ENCODE measurements at places on chromosomes 16 and 17.

DNA sequence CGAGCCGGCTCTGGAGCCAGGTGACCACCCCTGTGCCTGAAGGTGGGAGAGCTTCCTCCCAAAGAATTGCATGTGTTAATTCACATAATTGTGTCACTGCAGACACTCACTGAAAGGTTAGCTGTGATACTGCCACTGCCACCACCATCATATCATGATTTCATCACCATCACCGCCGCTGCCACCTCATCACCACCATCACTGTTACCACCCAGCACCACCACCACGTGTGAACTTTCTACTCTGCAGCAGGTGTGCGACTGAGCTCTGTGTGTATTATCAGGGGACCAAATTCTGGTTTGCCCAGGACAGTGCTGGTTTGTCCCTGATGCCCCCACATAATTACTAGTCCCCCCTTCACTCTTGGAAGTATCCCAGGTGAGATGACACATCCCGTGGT lies 15.2 kb downstream of the BCAR1 start:
- no peak for DNase-seq

- DNase-seq: no peak
Observed at GRCh38 chr16:58049232-58050185, 24.0 kb downstream of the MMP15 start.

DNA sequence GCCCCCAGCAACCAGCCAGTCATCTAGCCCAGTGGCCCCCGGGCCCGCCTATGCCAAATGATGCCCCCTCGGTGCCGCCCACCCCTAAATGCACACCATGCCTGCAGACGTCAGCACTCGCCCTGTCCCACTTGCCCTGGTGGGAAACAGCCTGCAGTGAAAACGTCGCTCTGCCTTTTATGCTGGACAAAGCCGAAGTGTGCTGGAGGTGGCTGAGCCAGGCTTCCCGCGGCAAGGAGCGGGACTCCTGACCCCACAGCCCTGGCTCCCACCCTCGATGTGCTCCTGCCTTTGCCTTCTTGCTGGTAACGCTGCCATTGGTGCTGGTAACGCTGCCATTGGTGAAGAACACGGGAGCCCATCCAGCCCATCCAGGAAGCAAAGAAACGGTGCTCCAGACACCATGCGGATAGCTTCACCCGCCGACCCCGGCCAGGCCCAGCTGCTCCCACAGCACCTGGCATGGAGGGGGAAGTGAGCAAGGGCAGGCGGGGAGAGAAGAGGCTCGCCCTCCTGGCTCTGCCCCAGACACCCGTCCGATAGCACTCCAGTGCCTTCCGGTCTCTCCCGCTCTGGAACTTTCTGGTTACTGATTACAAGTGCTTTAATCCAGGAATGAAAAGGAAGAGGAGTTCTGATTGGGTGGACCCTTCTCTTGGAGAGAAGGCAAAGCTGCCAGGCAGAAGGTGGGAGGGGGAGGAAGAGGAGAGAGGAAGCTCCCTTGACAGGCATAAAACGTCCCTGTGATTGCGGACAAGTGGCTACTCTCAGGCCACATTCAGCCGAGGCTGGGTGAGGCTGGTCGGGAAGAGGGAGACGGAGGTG lies 4.0 kb upstream of the BAIAP2 start:
- no peak for DNase-seq

DNA sequence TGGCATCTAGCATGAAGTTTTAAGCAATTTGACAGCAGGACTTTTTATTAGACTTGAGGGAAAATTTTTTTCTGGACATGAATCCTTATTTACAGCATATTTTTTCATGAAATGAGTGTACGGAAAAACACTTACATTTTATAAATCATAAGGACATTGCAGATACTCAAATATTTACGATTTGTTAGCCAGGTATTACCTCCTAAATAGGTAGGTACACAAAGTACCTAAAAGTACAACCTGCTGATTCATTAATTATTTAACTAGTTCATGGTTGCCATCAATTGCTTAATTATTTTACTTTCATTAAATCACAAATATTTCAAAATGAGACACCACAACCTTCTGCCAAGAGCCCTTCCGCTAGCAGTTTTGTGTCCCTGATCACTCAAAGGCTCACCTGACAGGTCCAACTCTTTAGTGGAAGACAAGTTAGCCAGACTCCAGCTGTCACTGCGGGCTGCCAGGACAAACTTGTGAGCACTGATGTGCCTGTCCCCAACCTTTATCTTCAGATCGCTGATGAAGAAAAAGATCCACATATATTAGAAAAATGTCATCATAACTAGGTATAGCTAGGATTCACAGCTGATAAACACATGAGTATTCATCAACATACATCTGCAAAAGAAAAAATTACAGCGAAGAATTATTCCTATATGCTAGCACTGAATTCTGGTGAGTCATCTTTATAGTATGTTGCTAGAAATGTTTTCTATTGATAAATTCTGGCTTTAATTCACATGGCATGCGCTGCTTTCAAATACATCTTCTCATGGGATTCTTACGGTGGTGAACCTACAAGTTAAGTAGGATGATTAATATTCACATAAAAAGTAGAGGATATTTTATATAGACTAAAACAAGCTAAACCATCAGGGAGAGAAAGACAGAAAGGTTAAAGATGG lies 28.2 kb downstream of the ANKFY1 start:
- no peak for DNase-seq

GRCh38 chr17:32772453-32773025 lies 104.4 kb downstream of the MYO1D start:
- DNase-seq: no peak

DNA sequence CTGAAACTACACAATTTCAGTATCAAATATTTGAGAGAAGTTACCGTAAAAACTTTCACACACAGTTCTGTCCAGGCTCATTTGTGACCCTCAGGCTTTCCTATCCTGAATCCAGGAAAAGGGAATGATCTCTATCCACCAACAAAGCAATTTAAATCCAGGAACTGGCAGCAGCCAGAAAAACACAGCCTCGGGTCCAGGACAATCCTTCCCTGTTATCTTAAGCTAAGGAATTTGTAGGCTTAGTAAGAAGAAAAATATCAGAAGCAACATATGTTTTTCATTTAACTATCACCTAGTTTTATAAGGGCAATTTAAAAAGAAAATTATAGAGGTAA lies 47.1 kb downstream of the TEX2 start:
- DNase-seq: no peak

DNA sequence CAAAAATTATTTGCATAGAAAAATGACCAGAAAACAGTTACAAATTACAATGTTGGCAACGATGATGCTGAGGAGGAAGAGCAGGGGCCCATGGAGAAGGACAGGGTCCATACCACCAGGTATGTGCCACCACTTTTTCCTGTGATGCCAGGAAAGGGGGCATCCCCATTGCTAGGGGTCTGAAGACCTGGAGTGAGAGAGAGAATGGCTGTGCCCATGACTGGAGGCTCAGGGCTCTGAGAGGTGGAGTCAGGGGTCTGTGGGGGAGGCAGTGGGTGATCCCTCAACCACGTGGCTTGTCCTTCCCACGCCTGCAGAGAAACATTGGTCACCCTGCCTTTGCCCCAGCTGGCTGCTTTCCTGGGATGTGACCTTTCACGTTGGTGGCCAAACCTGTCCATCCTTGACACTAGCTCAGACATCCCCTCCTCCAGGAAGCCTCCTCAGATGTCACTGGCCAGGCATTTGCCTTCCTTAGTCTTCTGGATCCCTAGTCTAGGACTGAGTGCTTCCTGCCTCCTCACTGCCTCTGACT lies 51.4 kb downstream of the SOCS1 start:
- DNase-seq: no peak

GRCh38 chr17:70945386-70945785 lies 776.1 kb downstream of the KCNJ2 start:
- DNase-seq: no peak

- no peak for DNase-seq
Observed at GRCh38 chr17:70891306-70891705, 722.0 kb downstream of the KCNJ2 start.

DNA sequence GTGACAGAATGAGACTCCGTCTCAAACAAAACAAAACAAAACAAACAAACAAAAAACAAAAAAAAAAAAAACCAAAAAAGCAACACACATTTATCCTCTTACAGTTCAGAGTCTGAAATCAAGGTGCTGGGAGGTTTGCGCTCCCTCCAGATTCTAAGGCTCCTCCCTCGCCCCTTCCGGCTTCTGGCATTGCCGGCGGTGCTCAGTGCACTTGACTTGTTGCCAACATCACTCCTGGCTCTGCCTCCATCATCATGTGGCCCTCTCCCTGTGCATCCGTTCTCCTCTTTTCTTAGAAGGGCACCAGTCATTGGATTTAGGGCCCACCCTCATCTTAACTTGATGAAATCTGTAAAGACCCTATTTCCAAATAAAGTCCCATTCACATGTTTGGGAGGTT lies 73.8 kb downstream of the RBFOX3 start:
- DNase-seq: no peak

- DNase-seq: no peak
Observed at GRCh38 chr17:80621997-80622357, 77.3 kb downstream of the RPTOR start.

GRCh38 chr17:7318121-7318860 lies 3.1 kb upstream of the GPS2 start:
- DNase-seq: no peak

DNA sequence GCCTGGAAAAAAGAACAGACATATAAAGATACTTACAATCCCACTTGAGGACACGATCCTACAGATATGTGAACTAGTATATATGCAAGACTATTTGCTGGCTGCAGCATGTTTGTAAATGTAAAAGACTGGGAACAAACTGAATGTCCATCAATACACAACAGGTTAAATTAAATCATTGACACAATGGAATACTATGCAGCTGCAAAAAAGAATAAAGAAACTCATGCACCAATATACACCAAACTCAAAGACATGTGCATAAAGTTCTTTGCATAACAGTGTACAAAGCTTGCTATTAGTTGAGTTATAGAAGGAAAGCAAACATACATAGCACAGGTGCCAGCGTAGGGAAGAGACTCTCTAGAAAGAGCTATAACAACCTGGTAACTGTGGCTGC lies 61.9 kb upstream of the SREBF1 start:
- no peak for DNase-seq

- no peak for DNase-seq
Observed at GRCh38 chr17:49656247-49656646, 21.6 kb downstream of the SPOP start.

- no peak for DNase-seq
Observed at GRCh38 chr17:1989135-1989534, 36.0 kb downstream of the RTN4RL1 start.

GRCh38 chr17:303168-303567 lies 49.4 kb downstream of the RPH3AL start:
- DNase-seq: no peak
